Endothelial cell (in vitro differentiated cells): ENCODE measurements at places on chromosomes 4 and X.

DNA sequence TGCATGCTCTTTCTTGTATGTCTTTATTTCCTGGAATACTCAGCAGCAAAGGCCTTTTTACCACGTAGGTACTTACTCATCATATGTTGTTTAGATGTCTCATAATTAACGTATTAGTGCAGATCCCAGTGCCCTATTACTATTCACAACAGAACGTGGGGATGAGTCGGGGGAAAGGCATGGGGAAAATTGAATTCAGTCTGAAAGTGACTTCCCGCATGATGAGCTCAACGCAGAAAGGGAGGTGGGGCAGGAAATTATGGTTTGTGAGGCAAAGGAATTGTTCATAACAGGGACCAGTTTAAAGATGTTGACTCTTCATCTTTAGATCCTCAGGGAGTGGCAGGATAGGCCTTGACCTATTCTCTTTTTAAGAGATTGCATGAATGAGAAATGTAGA is 2.0 kb upstream of the TMPRSS11D start:
- DNase-seq = no peak

GRCh38 chr4:187865914-187866313 is 129.7 kb upstream of the ZFP42 start:
- no peak for DNase-seq

- no peak for DNase-seq
Observed at GRCh38 chr4:141195095-141195707, 25.5 kb upstream of the ZNF330 start.

GRCh38 chr4:20251796-20252655 is at the start of gene SLIT2:
TSS of gene SLIT2 (plus strand) at chr4:20251905. CDS start at chr4:20253816, 1,911 bp downstream.
- peak; percentile 87 for DNase-seq

DNA sequence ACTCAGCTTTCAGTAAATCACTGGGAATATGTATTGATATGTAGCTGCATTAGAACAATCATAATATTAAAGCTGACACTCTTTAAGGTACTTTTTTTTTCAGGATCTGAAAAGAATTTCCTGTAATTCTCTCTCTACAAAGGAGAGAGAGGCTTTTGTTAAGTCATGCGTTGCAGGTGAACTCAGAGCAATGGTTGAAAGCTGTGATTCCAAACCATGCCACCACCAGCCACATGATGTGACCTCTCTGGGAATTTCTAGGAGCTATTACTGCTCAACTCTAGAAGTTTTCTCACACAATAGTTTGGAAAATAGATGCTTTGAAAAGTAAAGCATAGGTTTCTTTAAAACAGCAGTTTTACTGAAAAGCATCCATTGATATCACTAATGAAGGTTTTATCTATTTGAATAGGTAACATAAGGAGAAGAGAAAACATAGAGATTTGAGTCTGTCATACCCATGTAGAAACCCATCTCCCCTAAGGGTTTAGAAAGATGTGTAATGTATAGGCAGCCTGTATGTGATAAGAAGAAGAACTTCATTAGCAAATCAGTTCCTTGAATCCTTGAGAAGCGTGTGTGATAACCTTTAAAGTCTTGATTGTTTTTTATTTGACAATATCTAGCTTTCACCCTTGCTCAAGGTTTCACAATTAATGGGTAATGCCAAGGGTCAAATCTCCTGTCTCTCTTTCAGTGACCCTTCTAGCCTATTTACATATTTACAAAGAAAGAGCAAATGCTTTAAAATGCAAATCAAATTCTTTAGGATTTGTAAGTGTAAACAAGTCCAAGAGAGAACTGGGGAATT is 161.0 kb upstream of the ANKRD50 start:
- DNase-seq = no peak

DNA sequence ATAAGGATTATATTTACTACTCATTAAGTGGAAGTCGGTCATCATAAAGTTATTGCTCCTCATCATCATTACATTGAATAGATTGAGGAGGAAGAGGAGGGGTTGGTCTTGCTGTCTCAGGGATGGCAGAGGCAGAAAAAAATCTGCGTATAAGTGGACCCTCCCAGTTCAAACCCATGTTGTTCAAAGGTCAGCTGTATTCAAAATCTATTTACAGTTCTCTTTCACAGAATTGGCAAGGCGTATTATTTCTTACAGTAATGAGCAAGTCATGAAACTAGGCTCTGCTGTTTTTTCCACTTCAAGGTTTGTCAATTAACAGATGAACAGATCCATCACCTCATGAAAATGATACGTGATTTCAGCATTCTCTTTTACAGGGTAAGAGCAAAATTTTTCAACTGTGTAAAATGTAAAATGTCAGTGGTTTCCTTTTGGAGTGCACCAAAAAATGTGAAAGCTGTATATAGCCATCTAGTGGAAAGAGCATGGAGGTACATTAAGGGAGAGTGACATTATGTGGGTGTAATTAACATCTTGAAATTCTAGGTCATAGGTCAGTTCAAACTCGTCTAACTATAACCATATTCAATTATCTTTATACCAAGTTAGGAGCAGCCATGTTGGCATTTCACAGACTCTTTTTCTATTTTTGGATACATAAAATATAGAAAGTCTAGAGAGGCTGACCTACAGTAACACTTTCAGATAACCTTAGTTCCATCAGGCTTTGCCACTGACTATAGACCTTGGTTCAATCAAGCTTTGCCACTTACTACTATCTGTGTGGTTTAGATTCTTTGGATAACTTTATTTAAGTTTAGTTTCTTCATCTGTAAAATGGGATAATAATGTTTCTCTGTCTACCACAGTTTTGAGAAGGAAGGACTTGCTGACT is 30.1 kb downstream of the NEIL3 start:
- DNase-seq = no peak
